Head of caudate nucleus (tissue), 42 donors: ENCODE measurements at places on chromosomes 6 and 20.

DNA sequence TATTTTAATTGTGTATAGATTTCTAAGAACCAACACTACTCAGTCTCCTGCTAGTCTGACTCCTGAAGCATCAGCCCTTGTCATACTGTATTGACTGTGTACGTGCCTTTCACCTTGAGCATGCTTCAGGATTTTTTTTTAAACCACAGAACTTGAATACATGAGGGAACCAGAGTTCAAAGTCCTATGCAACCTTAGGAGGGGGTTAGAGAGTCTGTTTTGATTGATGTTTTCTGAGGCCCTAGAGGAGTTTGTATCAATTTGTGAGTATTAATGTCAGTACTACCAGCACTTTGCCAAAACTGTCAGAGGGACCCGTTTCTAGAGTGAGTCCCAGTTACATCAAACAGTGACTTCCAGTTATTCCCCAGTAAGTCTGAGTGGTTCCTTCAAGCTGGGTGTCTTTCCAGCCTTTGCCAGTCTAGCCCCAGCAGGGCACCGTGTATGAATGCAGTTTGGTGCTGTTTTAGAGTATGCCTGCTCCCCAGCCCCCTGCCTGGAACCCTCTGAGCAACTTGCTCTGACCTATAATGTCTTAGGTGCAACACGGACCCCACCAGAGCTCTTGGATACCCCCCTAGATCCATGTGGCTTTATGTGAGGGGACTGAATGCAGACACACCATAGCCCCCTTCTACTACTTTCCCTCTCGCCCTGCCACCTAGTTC lies 8.5 kb downstream of the TP53INP2 start:
- DNase-seq = no peak

GRCh38 chr6:6543181-6543879 lies 45.2 kb upstream of the LY86 start:
- no peak for DNase-seq

- DNase-seq = no peak
These were observed 499 bp downstream of the TTI1 start for GRCh38 chr20:38032585-38033329.

- no peak for DNase-seq
These were observed 119.4 kb downstream of the TBX18 start for GRCh38 chr6:84645000-84645399.

DNA sequence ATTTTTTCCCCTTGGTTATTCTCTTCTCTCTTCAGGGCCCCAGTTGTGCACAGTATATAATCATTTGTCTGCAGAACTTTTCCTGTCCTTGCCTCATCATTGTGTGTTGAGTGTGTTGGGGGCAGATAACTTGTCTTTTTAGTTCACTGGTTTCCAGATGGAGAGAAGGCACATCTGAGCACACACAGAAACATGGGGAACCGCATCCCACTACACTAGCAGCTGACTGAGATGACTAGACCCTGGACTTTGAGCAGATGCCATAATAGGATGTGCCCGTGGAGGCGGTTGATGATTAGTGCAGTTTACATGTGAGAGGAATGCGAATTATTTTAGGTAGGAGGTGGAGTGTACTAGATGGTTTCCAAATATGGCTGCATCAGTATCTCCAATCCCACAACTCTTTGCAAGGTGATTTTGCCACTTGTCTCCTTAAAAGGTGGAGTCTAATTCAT lies 26.5 kb upstream of the SH3BGRL2 start:
- DNase-seq = no peak

DNA sequence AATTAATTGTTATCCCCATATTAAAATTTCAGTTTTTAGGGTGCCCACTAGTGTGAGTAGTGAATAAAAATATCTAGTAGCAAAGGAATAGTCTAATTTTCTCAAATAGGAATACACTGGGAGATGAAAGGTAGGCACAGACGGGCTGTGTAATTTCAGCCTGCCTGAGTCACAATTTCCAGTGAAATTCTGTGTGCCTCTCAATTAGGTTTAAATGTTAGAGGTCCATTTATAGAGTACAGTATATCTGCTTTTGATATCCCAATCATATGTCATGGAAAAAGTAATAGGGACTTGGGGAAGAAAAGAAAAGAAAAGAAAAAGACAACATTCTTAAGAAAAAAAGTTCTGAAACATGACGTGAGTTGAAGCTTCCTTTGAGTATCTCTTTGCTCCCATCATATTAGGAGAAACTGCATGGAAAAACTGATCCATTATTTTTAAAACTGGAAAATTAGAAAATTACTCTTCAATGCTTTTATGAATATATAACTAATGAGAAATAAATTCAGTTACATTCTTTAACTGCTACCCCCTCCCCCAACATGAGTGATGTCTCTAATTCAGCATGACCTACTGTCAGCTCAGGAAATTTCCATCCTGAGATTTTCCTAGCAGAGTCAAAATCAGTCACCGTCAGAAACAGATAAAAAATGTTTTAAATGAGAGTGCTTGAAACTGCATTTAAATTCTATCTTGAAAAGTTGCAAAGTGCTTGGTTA lies 473.8 kb upstream of the HSF2 start:
- no peak for DNase-seq

DNA sequence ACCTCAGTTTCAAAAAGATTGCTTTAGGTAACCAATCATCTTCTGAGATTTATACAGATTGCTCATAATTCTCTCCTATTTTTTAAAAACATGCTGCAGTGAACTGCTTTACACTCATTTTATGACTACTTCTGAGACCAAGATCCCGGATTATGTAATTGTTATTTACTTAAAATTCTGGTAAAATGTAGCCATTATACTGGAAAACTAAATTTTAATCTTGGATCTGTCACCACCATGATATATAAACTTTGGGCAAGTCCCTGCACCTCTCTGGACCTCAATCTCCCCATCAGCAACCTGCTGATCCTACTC lies 477 bp upstream of the PROCR start:
- no peak for DNase-seq

- no peak for DNase-seq
These were observed 14.1 kb upstream of the CALHM6 start for GRCh38 chr6:116447052-116447451.

DNA sequence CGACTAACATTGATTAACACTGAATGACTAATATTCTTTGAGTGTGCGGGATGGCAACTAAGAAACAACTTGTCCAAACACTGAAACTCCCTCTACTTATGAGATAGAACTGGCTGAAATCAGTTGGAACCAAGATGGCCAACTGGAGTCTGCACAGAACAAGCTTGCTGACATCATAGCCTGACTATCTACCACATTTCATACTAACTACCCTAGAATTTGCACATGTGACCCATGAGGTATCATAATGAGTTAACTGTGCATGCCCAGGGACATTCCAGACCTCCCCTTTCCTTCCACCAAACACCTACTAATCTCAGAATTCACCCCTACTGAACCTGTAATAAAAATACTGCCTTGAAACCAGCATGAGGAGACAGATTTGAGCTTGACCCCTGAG lies 43.2 kb downstream of the PHIP start:
- DNase-seq = no peak

DNA sequence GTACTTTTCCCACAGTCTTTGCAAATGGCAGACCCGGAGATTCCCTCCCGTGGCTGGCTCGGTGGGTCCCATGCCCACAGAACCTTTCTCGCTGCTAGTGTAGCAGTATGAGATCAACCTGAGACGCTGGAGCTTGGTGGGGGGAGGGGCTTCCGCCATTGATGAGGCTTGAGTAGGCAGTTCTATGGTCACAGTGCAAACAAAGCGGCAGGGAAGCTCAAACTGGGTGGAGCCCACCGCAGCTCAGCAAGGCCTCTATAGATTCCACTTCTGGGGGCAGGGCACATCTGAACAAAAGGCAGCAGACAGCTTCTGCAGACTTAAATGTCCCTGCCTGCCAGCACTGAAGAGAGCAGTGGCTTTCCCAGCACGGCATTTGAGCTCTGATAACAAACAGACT lies 186.0 kb upstream of the KCNK16 start:
- no peak for DNase-seq

DNA sequence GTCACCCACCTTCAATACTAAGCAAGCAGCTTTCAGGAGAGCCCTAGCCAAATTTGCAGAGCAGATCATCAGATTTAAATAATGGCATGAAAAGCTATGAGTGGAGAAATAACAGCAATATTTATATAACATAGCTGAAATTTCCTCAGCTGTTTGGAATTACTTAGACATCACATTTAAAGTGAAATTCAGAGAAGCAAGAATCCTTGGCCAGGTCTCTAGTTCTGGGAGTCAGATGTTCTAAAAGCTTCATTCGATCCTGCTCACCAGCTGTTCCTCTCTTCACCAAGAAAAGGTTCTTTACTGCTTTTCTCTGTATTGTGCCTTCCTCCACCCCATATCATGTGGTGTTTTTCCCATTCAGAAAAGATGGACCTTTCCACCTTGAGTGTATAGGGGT lies 152.3 kb upstream of the JAG1 start:
- no peak for DNase-seq

DNA sequence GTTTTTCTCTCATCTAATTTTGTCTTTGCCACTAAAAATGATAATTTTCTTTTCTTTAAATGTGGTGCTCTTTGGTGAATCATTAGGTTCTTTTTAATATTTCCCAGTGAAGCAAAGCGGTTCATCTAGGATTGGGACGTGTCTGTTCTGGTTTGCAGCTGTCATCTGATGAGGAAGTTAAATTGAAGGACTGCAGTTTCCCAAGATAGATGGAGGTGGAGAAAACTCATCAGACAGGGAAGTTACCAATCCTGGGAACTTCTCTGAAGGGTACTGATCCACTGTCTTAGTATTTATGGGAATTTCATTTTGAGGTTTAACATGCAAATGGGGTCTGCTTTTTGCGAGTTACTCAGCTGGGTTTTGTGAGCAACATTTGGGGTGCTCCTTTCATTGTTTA lies 2.4 kb upstream of the AARS2 start:
- DNase-seq = no peak

GRCh38 chr20:31684153-31685015 lies 38.3 kb downstream of the BCL2L1 start:
- no peak for DNase-seq

DNA sequence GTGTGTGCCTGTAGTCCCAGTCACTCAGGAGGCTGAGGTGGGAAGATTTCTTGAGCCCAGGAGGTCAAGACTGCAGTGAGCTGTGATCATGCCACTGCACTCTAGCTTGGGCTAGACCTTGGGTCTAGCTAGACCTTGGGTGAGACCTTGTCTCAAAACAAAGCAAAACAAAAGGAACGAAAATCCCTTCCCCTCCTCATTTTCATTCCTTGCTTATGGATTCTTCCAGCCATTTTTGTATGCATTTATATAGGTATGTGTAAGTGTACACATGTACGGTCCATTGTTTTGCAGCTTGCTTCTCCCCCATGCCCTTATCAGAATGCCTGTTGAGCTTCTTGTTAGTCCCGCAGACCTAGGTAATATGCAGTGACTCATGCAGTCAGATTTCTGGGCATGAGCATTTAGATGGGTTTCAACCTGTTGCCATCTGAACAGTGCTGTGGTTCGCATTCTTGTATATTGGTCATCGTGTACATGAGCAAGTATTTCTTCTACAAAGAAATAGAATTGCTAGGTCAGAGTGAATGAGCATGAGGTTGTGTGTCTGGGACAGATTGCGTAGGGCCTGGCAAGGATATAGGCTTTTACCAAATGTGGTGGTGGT lies 73.2 kb downstream of the ATRN start:
- DNase-seq = no peak

DNA sequence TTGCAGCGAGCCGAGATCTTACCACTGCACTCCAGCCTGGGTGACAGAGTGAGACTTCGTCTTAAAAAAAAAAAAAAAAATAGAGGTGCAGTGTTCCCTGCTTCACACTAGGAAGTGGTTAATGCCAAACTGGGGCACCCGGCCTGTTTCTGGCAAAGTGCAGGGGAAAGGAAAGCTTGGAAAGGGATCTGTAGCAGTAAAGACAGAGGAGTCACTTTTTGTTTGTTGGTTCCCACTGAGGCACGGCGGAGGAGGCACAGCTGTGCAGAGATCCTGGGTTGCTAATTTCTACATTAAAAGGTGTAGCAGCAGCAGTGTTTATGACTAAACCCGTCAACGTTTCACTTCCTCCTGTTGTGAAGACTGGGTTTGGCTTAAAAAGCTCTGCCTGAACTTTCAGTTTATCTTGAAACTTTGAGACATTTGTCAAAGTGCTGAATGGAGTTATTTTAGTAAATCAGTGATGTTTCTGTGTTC lies 125.6 kb downstream of the CARMIL1 start:
- no peak for DNase-seq

DNA sequence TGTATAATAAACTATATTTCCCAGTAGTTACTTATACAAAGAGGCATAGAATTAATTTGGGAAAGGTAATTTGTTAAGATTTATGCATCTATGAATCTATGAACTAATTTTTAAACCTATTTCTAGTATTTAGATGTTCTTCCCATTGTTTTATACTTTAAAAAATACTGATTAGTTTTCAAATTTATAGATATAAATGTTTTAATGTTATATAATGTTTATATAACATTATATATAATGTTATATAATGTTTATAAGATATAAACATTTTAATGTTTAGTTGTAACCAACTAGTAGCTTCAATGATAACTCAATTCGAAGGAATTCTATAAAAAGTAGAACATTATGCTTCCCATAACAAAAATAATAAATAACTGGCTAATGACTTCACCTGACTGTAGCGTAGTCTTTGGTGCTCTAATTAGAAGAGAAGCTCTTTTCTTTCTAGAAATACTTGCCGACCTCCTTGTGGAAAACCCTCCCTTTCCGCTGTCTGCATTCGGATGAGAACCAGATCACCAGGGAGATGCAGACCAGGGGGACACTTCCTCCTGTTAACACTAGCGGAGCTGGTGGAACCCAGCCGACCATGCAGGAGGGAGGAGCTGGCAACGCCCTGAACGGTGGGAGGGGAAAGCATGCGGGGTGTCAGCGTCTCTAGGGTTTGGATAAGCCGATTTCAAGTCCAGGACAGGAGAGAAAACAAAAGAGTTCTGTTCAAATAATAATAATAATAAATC lies 158.4 kb downstream of the OR2B2 start:
- peak; percentile 64 for DNase-seq

DNA sequence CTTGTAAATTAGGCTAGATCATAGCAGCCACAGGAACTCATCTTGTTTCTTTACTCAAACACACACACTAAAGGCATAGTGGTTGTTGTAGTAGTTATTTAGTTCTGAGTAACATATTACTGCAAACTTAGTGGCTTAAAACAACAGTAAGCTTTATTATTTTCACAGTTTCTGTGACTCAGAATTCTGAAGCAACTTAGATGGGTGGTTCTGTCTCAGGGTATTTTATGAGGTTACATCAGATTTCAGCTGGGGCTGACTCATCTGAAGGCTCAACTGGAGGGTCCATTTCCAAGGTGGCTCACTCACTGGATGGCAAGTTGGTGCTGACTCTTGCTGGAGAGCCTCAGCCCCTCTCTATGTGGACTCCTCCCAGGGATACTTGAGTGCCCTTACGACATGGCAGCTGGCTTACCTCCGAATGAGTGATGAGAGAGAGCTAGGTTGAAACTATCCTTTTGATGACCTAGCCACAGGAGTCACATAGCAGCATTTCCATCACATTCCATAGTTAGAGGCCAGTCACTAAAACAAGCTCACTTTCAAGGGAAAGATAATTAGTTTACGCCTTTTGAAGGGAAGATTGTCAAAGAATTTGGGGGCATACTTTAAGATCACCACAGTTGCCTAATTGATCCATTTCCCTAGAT lies 136.5 kb upstream of the PRND start:
- DNase-seq = no peak
